ENCODE measurements at places on chromosomes 7 and 10.

DNA sequence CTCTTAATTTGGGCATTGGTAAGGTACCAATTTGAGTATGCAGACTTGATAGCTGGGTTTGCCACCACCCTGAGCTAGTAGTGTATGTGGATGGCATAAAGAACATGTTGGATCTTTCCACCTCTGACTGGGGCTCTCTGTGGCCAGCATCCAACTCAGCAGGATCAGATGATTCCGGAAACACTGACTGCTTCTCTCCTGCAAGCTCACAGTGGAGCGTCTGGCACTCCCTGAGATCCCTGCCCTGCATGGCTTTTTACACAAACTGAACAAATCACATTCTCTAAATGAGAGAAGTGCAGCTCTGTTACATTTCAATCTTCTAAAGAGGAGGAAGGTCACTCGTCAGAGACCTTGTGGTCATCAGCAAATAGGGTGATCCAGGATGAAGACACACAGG is 1057.5 kb downstream of the NRG3 start:
- no peak for DNase-seq

- DNase-seq: no peak
These were observed 81.1 kb downstream of the ARHGAP12 start for GRCh38 chr10:31847515-31847914.

GRCh38 chr10:93113042-93113441 is 39.3 kb downstream of the CYP26A1 start:
- no peak for DNase-seq

DNA sequence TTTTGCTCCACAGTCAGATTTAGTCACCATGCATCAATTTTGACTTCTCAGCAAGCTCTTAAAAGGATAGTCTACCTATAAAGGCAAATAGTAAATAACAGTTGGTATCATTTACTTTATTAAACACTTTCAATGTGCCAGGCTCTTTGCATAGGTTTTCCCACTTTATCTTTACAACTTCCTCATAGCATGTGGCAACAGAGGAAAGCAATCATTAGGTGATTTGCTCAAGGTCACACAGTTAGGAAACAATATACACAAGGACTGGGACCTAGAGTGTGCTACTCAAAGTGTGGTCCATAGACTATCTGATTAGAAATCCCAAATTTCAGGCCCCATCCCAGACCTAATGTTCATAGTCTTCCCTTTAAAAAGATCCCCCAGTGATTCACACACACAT is 212.3 kb downstream of the MTERF1 start:
- no peak for DNase-seq

- DNase-seq: no peak
These were observed 80.8 kb upstream of the COL1A2 start for GRCh38 chr7:94313926-94314325.

DNA sequence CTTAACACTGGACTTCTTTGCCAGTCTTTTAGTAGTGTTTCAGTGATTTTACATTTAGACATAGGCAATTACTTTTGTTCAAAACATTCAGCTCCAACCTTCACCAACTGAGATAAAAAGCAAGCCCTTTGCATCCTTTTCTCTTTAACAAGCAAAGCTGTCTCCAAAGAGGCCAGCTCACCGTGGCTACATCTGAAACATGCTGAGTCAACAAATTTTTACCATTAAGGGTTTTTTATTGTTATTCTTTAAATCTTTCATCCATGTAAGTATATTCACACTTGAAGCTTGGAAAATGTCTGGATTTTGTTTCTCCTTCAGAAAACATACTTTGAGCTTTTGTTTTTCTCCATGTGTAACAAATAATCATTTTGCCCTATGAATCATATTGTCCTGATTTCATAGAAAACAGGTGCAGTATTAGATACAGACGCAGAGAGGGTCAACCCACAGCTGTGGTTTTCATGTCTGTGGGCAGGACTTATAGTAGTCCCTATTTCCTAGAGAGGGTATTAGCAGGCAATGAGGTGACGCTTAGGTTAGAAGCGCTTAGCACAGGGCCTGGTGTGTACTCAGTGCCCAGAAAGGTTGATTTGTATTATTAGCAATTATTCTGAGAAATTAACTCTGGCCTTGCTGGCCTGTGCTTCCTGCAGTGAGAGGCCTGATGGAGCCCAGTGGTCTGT is 99.5 kb downstream of the MKI67 start:
- no peak for DNase-seq

- no peak for DNase-seq
These were observed 83.0 kb downstream of the C1GALT1 start for GRCh38 chr7:7265081-7266075.

DNA sequence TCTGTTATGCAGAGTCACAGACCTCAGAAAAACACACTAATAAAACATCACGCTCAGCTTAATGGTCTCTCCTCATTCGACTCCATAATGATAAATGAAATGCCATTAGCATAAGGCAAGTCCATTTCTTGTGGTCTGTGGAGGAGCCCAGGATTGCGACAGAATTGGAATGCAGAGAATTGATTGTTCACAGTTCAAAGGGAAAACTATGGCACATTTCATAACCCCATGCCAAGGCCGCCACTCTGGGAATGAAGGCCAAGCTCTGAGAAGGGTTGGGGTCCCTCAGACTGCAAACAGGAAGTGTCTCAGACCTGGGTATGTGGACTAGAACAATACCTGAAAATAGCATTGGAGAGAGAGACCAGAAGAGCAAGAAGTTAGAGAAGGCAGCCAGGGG is 398.9 kb downstream of the ADRA2A start:
- DNase-seq: no peak

GRCh38 chr10:71614946-71615345 is 104.6 kb downstream of the C10orf105 start:
- DNase-seq: no peak

DNA sequence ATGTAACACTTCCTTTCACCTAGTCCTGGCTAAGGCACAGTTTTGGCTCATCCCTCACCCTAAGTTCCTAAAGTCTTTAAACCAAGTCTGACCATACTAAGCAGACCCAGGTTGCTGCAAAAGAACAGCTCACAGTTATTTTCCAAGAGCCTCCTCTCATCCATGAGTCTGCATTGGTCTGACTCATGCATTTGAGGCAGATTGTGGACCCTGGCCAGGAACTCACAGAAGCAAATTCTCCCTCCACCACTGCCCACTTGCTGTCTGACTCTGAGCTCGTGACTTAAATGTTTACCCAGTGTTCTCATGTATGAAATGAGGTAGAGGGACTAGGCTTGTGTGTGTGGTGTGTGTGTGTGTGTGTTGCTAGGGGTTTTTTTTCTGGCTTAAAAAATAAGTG is 1272.8 kb downstream of the TYW1 start:
- DNase-seq: no peak

GRCh38 chr7:111172564-111173257 is 81.8 kb downstream of the LRRN3 start:
- no peak for DNase-seq

DNA sequence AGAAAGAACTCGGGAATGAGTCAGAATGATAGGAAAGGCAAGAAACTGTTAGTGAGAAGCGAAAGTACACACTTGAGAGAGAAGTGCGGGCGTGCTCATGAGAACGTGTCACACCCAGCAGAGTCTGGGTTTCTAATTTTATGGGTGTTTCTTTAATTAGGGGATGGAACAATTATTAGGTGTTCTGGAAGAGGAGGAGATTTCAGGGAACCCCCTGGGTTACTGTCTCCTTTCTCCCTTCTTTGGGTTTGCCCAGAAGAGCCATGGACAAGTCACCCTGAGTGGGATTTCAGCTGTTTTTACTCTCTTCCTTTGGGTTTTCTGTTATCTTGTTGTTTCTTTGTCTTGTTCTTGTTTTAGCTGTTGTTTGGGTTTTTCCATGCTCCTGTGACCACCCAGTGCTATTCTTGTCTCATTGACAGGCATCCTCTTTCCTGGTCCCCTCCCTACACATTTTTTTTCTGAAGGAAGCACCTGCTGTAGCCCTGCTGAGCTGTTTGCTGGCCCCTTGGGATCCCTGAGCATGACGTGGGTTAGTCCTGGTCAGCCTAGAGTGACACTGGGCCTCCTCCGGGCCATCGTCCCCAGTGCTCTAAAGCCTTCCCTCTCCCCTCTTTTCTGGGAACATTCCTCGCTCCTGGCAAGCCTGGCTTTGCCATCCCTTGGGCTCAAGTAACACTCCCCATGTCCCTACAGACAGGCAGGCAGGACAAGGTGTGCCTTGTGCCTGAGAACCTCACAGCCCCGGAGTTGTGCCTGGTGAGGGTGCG is 3.5 kb downstream of the SH2D4B start:
- DNase-seq: peak; percentile 73

DNA sequence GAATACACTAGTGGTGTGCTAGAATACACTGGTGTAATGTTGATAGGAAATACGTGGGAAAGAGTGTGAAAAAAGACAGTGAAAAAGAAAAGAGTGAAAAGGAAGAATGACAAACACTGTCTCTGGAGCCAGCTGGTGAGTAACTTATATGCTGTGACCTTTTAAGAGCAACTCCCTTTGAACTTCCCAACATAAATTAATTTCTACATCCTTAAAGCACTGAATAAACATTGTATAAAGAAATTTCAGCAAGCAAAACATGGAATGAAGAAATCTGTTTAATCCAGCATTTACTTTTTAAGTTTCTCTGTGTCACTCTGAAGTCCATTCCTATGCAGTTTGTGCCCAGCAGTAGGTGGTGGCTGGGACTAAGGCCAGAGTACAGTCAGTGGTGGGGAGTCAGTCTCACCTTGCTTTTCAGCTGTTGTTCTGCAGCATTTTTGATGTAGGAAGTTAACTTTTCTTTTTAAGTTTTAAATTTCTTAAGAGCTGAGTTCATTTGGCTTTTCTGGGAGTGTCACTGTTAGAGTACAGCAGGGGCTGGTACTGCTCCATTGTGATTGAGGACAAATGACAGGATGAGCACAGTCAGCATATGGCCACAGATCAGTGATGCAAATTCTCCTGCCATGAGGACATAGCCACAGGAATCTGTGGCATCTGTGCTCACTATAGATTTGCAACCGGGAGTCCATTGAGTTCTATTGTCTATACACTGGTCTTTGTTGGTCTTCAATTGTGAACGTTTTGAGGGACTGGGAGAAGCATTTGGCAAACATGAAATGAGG is 321.8 kb downstream of the ZNF248 start:
- no peak for DNase-seq

DNA sequence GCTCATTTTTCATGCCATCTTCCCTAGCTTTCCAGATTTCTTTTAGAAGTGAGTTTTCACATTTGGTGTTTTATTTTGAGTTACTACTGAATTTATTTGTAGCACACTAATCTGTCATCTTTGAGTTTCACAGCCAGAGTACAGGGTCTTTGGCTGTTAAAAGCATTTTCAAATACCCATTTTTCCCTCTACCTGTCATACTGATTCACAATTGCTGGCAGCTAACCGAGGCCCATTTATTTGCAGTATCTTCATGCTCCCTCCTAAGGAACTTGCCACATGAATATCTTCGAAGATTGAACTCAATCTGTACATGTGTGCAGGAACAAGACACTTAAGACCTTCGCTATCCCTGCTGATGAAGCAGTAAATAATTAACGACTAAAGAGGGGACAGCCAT is 44.8 kb upstream of the DKK1 start:
- no peak for DNase-seq

DNA sequence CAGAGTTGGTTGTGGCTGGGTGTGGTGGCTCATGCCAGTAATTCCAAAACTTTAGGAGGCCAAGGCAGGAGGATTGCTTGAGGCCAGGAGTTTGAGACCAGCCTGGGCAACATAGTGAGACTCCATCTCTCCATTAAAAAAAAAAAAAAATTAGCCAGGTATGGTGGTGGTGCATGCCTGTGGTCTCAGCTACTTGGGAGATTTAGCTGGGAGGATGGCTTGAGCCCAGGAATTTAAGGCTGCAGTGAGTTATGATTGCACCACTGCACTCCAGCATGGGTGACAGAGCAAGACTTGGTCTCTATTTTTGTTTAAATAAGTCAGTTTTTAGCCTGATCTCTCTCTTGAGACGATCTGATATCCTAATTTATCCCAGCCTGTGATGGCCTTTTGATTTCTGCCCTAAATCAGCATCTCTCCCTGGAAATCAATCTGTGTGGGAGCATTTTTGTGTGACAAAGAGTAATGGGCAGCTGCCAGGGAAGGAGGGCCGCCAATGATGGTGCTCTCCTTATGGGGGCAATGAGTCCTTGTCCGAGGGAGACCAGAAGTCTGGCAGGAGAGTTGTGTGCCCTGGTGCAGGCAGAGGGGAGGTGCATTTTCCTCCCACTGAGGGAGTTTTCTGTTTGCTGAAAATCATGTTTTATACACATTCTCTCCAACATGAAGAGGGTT is 111.0 kb downstream of the NRP1 start:
- no peak for DNase-seq

GRCh38 chr7:98753989-98754479 is 115.8 kb downstream of the TMEM130 start:
- DNase-seq: no peak

- no peak for DNase-seq
These were observed 214.4 kb downstream of the FAM107B start for GRCh38 chr10:14560274-14560673.

- DNase-seq: no peak
These were observed 562.1 kb downstream of the DNAJB6 start for GRCh38 chr7:157898802-157899505.

DNA sequence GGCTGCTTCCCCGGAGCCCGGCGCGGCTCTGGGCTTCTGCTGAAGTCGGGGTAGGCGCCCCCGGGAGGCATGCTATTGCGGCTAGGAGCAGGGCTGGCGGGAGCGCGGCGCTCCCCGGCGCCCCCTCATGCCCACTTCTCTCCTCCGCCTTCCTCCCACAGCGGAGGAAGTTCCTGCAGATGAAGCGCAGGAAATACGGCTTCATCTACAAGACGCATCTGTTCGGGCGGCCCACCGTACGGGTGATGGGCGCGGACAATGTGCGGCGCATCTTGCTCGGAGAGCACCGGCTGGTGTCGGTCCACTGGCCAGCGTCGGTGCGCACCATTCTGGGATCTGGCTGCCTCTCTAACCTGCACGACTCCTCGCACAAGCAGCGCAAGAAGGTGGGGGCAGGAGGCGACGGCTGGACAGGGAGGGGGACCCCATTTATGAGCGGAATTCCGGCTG is 479 bp downstream of the CYP26A1 start:
- DNase-seq: no peak

GRCh38 chr10:89419548-89419947 is 5.2 kb downstream of the IFIT5 start:
- peak; percentile 26 for DNase-seq

GRCh38 chr10:71525721-71526120 is 129.0 kb downstream of the CDH23 start:
- DNase-seq: no peak

DNA sequence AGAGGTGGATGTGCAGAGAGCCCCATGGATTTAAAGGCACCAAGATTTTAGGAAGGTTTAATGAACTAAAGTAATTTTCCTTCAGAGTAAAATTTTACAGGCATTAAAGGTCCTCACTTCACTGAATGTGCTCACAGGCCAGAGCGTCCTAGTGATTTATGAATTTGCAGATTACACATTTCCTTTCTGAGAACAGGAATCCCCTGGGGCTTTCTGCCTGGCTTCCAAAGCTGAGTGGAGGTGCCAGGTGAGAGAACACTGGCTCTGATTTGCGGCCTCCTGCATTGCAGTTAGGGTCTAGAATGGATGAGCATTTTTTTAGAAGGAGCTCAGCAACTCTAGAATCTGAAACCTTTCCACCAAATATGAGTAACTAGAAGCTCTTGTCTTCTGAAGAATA is 194.3 kb downstream of the SORCS3 start:
- no peak for DNase-seq

- no peak for DNase-seq
These were observed 118.5 kb downstream of the GRID1 start for GRCh38 chr10:86248062-86248461.

All from GM20000 (cell line).